ENCODE measurements at places on chromosomes 4 and X.

- H3K4me3 ChIP-seq: no peak overlapping the region
- peaks cover 15% of the 10 kb centered on the region for H3K27me3 ChIP-seq
- H3K27ac ChIP-seq: no peak overlapping the region
- no peaks in the 10 kb centered on the region for H3K36me3 ChIP-seq
- ATAC-seq: no peak
Measured at GRCh38 chr4:164771088-164771487, 17.2 kb downstream of the SMIM31 start.

- no peak overlapping the region for H3K4me3 ChIP-seq
- no peaks in the 10 kb centered on the region for H3K36me3 ChIP-seq
- H3K27ac ChIP-seq: no peak overlapping the region
Measured at GRCh38 chr4:87530868-87531267, 1.7 kb upstream of the SPARCL1 start.

DNA sequence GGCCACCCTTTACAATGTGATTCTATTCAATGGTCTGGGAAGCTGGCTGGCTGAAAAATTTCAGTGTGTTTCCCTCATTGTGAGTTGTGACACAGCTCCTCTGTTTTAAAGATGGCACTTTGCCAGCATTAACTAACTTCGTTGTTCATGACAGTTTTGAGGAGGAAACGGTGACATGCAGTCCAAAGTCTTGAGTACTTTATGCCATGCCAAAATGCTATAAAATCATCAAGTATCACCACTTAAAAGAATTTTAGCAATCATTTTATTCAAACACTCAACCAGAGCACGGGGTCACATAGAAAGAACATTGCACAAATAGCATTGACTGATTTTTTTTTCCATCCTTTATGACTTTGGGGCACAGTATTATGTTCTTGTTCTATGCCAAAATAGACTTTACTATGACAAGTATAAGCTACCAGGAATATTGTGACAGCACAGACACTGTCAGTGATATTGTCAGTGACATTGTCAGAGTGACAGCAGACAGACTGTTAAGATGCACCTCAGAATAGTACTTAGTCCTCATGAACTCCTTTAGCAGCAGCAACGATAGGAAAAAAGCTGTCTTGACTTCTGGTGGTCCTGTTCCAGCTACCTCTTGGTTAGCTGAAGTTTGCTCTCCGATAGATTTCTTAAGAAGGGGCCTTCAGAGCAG lies 46.7 kb downstream of the CXCL13 start:
- no peaks in the 10 kb centered on the region for H3K4me1 ChIP-seq
- peaks cover 11% of the 10 kb centered on the region for H3K27me3 ChIP-seq
- H3K27ac ChIP-seq: no peak overlapping the region
- no peak overlapping the region for H3K4me3 ChIP-seq

DNA sequence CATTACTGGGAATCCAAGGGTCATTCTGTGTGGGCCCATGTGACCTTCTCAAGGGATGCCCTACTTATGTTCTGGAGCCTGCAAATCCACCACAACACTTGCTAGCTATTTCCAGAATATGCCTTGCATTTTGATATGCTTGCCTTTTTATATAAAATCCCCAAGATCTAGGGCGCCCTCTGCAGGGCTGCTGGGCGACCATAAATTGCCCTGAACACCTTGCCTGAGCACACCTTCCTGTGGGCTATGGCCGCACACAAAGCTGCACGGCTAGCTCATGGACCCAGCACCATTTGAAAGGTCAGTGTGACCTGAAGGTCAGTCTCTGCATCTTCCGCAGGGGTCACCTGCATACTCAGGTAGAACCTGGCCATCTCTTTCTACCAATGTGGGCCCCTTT lies 311.7 kb downstream of the NLGN4X start:
- no peak for ATAC-seq
- H3K27ac ChIP-seq: no peak overlapping the region
- H3K4me1 ChIP-seq: no peaks in the 10 kb centered on the region
- H3K4me3 ChIP-seq: no peak overlapping the region
- H3K36me3 ChIP-seq: no peaks in the 10 kb centered on the region

DNA sequence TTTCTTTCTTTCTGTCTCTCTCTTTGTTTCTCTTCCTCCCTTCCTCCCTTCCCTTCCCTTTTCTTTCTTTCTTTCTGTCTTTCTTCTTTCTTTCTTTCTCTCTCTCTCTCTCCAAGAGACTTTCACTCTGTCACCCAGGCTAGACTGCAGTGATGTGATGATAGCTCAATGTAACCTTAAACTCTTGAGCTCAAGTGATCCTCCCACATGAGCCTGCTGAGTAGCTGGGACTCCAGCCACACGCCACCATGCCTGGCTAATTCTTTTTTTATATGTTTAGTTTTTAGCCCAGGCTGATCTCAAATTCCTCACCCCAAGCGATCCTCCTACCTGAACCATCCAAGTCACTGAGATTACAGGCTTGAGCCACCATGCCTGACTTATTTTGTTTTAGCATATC lies 64.3 kb upstream of the EMCN start:
- no peaks in the 10 kb centered on the region for H3K27me3 ChIP-seq
- no peak overlapping the region for H3K4me3 ChIP-seq
- no peak overlapping the region for H3K27ac ChIP-seq
- H3K36me3 ChIP-seq: no peaks in the 10 kb centered on the region
- H3K4me1 ChIP-seq: no peaks in the 10 kb centered on the region

DNA sequence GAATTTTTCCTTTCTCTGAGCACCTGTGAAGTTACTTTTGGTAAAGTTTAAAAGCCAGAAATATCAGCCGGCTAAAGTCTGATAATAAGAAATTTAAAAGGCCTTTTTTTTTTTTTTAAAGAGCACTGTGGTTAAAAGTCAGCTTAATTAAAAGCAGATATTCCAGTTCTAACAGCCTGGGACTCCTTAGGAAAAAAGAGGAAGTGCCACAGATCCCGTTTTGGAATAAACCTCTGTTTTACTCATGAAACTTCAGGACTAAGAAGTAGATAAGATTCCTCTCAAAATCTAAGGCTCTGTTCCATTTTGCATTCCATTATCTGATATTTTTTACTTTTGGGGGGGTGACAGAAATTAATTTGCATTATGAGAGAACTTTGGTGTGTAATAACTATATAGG lies 37.8 kb downstream of the ABCB7 start:
- H3K4me3 ChIP-seq: no peak overlapping the region
- H3K36me3 ChIP-seq: peaks cover 23% of the 10 kb centered on the region
- peaks cover 4% of the 10 kb centered on the region for H3K4me1 ChIP-seq
- H3K27ac ChIP-seq: no peak overlapping the region
